ENCODE measurements at places on chromosomes 5 and 9.

DNA sequence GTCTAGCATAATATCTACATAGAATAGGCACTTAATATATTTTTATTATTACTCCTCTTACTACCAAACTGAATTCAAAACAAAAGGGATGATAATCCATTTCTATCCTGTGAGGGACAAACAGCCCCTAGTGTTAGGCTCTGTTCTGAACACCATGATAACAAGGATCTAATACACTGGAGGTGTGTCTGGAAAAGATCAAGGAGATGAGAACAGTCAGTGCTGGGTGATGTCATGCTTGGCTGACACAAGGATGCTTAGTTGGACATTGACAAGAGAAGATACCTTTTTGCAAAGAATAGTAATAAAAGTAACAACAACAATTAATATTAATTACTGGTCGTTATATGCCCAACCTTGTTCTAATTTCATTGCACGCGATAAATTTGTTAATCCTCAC, 458.7 kb downstream of the EBF1 start:
- no peak for DNase-seq

GRCh38 chr5:140408750-140409241, 7.2 kb downstream of the ANKHD1 start:
- no peak for DNase-seq

- DNase-seq, result no peak
Measured at GRCh38 chr9:14058325-14058688, 255.6 kb downstream of the NFIB start.

GRCh38 chr5:83889971-83890745, 169.5 kb upstream of the HAPLN1 start:
- no peak for DNase-seq

- DNase-seq, result no peak
Measured at GRCh38 chr9:111035543-111036428, 2.5 kb downstream of the LPAR1 start.

- peak; percentile 4 for DNase-seq
Measured at GRCh38 chr5:147188200-147189108, 46.4 kb upstream of the STK32A start.

DNA sequence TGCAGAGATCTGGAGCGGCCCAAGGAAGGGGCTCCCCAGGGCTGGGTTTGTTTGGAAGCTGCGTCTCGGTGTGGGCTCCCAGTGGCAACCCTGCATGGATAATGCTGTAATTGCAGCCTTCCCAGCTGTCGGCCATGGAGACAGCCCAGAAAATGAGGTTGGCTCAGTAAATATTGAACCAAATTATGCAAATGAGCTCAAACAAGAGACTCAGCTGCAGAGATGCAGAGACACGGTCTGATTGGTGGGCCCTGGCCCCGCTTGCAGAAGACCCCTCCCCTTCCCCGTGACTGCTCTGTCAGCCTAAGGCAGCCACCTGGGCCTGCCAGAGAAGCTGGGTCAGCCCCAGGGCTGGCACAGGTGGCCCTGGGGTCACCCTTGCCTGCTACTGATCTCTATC, 75.9 kb downstream of the RAD23B start:
- DNase-seq, result no peak

GRCh38 chr5:80192507-80193241, 63.2 kb downstream of the SERINC5 start:
- no peak for DNase-seq

GRCh38 chr9:91771027-91771426, 179.0 kb downstream of the ROR2 start:
- no peak for DNase-seq
